ENCODE measurements at places on chromosomes 3 and 15.

GRCh38 chr3:131053043-131053859 lies 26.6 kb downstream of the NEK11 start:
- H3K27ac ChIP-seq: no peak overlapping the region
- no peaks in the 10 kb centered on the region for H3K36me3 ChIP-seq
- no peaks in the 10 kb centered on the region for H3K4me1 ChIP-seq
- no peak overlapping the region for H3K4me3 ChIP-seq
- no peak for DNase-seq

GRCh38 chr3:41598402-41599126 lies 363.3 kb downstream of the ULK4 start:
- H3K27ac ChIP-seq: no peak overlapping the region
- H3K27me3 ChIP-seq: no peaks in the 10 kb centered on the region
- no peak for DNase-seq
- peaks cover 6% of the 10 kb centered on the region for H3K4me1 ChIP-seq
- H3K4me3 ChIP-seq: no peak overlapping the region
- no peaks in the 10 kb centered on the region for H3K36me3 ChIP-seq

DNA sequence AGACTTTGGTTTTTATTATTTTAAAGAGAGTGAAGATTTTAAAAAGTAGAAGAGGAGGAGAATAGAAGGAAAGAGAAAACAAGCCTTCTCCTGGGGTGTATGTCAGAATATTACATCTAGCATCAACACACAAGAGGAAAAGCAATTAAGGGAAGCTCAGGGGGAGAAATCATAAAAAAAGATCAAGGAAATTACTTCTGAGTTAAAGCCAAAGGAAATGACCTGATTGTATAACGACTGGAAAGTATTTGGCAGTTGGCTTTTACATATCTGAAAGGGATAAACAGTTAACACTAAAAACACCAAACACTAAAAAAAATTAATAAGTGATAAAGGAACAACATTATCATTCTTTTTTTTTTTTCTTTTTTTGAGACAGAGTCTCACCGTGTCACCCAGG lies 58.4 kb downstream of the CPNE4 start:
- no peaks in the 10 kb centered on the region for H3K36me3 ChIP-seq
- no peaks in the 10 kb centered on the region for H3K4me1 ChIP-seq
- H3K27ac ChIP-seq: no peak overlapping the region
- H3K27me3 ChIP-seq: no peaks in the 10 kb centered on the region

GRCh38 chr3:65425880-65426279 lies 612.8 kb downstream of the MAGI1 start:
- H3K36me3 ChIP-seq: no peaks in the 10 kb centered on the region
- H3K4me3 ChIP-seq: no peak overlapping the region
- no peak for DNase-seq
- H3K27ac ChIP-seq: no peak overlapping the region
- no peaks in the 10 kb centered on the region for H3K4me1 ChIP-seq

- H3K36me3 ChIP-seq: no peaks in the 10 kb centered on the region
- H3K4me3 ChIP-seq: no peak overlapping the region
- DNase-seq: no peak
- H3K27me3 ChIP-seq: no peaks in the 10 kb centered on the region
These were observed 30.9 kb downstream of the IL20RB start for GRCh38 chr3:136988651-136989050.

All from naive thymus-derived CD8-positive, alpha-beta T cell (primary cell).